Fibroblast of skin of scalp (primary cell): ENCODE measurements at places on chromosomes 7 and 10.

DNA sequence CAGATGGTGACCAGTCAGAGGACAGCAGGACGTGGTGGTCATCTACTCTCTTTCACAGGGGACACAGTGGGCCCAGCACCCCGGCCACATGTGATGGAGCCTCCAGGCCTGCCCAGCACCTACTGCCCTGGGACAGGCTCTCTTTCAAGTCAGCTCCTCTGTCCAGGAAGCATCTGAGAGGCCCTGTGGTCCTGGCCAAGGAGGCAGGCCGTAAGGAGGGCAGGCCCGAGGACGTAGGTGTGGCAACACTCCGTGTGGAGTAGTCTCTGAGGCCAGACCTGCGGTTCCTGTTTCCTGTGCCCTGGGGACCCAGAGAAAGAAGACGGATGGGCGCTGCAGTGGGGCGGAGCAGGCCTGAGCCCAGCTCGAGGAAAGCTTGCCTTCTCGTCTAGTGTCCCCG, 179.2 kb downstream of the EBF3 start:
- no peak for DNase-seq

DNA sequence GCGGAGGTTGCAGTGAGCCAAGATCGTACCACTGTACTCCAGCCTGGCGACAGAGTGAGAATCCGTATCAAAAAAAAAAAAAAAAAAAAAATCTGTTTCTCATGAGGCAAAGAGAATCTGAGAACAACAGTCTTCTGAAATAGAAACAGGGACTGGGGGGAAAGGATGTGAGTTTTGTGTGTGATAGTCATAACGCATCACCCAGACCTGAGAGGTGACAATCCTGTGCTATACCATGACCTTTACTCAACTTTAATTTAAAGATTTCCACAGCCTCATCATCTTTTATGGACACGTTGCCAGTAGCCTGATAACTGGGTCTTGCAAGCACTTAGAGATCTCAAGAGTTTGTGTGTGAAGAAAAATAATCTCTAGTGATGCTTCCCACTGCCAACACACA, 2.3 kb downstream of the ATXN7L1 start:
- DNase-seq = no peak

DNA sequence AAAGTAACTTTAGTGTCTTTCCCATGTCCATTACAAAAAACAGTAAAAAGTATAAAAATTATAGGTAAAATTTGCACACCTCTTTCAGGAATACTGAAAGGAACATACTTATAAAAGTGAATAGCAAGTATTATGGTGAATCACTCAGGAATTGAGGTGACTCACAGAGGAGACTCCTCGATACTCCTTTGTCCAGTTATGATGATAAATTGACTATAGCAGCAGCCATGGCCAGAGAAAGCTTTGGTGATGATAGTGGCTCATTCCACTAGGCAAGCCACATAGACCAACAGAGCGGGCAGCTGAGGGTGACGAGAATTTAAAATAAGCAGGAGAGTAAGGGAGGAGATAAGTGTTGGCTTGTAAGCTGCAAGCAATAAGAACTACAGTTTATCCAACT, 1231.1 kb upstream of the CELF2 start:
- peak; percentile 42 for DNase-seq

DNA sequence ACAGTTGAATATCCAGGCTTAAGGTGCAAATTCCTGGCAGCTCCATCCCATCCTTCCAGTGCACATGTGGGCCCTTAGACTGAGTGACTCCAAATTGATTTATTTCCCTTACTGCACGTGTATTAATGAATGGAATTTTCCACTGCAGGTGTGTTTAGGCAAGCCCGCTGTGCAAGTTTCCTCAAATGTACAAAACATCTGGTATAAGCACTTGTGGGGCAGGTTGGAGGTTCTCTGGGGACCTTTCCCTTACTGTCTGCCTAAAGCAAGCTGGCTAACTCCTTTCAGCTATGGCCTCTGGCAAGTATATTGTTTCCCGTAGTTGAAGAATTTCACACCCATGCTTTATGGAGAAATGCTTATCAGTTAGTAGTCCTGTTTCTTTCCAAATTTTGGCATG, 25.3 kb upstream of the GIMAP6 start:
- DNase-seq = no peak

GRCh38 chr10:59876695-59877094, 29.7 kb downstream of the CCDC6 start:
- DNase-seq = no peak

GRCh38 chr10:120813085-120813484, 38.1 kb upstream of the WDR11 start:
- DNase-seq = no peak

DNA sequence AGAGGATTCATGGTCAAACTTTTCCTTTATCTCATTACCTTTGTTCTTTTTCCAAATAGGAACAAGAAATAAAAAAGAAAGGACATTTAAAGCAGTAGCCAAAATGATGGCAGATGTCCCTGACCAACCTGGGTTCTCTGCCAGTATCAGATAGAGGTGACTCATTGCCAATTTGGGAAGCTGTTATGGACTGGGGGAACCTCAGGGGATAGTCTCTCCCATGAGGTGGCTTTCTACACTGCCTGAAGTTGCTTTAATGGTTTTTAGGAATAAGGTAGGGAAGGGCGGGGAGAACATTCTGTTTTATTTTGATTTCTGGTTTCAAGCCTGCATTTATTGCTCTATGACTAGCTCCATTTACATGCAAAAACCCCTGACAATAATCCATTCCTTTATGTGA, 457.9 kb upstream of the TPK1 start:
- DNase-seq = no peak

GRCh38 chr7:4246536-4246935, 435.6 kb upstream of the FOXK1 start:
- no peak for DNase-seq

DNA sequence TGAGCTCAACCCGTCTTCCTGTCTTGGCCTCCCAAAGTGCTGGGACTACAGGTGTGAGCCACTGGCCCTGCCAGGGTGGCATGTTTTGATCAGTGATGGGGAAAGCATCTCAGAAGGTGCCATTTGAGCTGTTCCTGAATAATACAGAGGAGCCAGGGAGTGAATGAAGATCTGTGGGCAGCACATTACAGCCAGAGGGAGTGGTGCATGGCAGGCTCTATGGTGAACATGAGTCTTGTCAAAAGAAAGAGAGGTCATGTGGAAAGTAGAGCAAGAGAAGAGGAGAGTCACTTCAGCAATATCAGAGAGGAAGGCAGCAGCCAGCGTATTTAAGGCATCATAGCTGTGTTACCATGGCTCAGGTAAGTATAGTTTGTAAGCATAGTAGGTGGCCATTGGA, 275.7 kb upstream of the LRGUK start:
- no peak for DNase-seq

DNA sequence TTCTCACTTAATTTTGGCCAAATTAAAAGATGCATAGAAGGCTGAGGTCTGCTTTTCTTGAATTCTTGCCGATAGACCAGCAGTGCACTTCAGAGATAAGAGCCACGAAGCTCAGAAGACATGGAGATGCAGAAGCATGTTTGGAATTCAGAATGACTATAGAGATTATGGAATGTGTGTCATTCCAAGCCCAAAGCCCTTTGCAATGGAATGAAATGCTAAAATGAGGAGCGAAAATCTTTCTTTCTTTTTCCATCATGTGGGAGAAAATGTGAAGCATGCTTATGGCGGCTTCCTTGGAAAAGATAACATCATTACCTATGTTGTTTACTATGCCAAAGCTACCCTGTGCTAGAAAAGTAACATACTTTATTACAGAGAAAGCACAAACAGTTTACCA, 257.0 kb upstream of the RNF32 start:
- no peak for DNase-seq

DNA sequence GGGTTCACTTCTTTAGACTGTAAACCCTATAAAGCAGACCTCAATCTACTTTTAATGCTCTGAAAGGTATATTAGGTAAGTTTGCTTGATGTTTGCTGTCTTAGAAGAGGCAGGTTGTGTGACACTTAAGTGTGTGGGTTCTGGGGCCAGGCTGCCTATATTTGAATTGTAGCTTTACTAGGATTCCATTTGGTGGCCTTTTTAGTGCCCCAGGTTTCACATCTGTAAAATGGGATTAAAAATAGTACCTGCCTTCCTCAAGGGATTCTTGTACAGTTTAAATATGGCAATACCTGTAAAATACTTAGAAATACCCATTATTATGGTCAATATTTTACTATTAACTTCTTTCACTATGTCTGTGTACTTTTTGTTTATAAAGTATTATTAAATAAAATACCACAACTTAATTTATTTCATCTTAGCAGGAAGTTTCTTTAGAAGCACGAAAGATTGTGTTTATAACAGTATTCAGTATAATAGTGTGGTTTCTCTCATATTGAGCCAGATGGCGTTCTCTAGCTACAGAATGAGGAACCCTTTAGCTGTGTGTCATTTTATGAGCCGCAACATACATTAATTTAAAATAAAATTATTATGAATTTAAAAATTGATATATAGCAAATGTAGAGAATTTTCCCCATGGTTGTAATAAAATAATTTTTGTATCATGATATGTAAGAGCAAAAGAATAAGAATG, 94.2 kb downstream of the CDK14 start:
- no peak for DNase-seq

GRCh38 chr10:48714088-48714487, 29.4 kb downstream of the WDFY4 start:
- DNase-seq = no peak

GRCh38 chr7:88669913-88670312, 89.6 kb upstream of the ZNF804B start:
- no peak for DNase-seq

- DNase-seq = peak; percentile 36
Observed at GRCh38 chr10:72062382-72062781, 26.0 kb downstream of the SPOCK2 start.

- DNase-seq = no peak
Observed at GRCh38 chr7:1906087-1906830, 236.2 kb downstream of the ELFN1 start.

- DNase-seq = no peak
Observed at GRCh38 chr7:122550545-122550944, 148.4 kb downstream of the RNF133 start.

- no peak for DNase-seq
Observed at GRCh38 chr7:158111049-158111751, 476.4 kb downstream of the PTPRN2 start.

- DNase-seq = peak; percentile 63
Observed at GRCh38 chr10:30170814-30171213, 111.4 kb upstream of the JCAD start.
